ENCODE measurements at places on chromosomes 1 and 21.
A peak's percentile ranks its signal among the peaks of the same experiment; 100 is the strongest.

DNA sequence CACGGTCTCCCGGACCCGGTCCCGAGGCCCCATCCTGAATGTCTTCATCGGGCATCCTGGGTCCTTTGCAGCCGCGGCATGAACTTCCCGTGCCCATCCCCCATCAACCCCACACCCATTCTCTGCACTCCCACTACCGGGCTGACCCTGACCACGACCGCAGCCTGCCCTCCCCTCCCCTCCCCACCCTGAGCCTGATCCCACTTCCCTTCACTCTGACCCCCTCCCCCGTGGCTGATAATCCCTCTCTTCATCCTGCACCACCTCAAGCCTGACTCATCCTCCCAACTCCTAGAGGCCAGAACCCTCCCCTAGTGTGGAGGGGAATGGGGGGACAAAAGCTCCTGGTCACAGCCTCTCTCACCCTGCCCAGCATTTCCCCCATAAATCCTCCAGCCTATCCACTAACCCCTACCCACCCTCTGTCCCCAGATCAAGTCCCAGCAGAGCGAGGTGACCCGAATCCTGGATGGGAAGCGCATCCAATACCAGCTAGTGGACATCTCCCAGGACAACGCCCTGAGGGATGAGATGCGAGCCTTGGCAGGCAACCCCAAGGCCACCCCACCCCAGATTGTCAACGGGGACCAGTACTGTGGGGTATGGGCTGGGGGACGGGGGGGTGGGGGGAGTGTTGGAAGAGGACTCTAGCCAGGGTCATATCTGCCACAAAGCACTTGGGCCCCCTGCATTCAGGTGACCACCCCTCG lies 602 bp downstream of the SH3BGRL3 start:
- peak; percentile 38 for DNase-seq

DNA sequence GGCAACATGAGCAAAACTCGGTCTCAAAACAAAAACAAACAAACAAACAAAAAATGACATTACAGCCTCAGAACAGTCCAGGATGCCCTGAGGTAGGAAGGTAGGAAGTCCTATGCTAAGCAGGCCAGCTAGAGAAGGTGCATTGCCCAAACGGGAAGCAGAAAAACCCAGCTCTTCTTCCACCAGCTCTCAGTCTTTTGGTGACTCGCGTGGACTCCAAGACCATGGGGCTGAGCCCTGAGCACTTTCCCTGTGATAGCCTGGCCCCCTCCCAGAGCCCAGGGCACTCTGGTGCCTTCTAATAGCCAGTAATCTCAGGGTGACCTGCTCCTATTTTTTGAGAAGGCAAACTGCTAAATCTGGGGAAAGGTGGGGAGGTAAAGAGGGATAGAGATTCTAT lies 16.1 kb downstream of the PHLDA3 start:
- DNase-seq = no peak

DNA sequence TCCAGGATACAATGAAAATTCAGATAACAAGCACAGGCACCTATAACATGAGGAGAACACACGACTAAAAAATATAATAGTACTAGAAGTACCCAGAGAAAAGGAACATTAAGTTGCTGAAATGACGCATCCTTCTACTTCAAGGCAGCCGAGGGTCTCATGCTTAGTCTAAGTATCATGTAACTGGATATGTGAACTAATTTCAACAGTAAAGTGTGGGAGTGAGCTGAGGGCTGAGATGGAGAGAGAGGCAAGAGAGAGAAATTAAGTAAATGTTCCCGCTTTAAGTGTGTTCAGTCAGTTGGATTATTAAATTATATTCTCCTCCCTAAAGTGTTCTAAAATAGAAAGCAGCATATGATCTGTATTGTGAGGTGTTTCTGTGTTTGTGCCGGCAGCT lies 152.2 kb upstream of the KRTAP19-8 start:
- DNase-seq = no peak

DNA sequence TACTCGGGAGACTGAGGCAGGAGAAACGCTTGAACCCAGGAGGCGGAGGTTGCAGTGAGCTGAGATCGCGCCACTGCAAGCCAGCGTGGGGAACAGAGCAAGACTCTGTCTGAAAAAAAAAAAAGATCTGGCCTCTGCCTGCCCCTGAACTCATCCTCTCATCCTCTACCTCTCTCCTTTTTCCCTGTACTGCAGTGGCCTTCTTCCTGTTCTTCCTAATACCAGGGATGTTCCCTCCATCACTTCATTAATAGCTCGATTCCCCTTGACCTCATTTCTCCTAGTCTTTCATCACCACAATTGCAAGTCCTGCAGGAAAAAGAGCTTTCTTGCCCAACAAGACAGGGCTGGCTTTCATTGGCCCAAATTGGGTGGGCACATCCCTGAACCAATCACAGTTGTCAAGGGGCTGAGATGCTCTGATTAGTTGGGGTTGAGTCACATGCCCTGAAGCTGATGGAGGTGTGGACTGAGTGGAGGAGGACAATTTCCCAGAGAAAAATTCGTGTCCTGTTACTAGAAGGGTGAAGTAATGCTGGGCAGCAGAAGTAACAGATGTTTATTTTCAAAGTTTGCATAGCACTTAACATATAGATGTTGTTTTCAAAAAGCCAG lies 86.8 kb upstream of the PUM1 start:
- no peak for DNase-seq

GRCh38 chr1:172822886-172823285 lies 164.0 kb downstream of the FASLG start:
- DNase-seq = no peak

DNA sequence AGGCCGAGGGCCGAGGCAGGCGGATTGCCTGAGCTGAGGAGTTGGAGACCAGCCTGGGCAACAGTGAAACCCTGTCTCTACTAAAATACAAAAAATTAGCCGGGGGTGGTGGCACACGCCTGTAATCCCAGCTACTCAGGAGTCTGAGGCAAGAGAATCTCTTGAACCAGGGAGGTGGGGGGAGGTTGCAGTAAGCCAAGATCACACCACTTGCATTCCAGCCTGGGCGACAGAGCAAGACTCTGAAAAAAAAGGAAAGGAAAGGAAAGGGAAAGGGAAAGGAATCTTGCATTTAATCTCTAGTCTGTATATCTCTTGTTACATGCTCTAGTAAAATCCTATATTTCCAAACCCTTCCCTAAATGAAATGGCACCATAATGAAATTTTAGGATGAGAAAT lies 328.3 kb upstream of the ADGRL2 start:
- no peak for DNase-seq

DNA sequence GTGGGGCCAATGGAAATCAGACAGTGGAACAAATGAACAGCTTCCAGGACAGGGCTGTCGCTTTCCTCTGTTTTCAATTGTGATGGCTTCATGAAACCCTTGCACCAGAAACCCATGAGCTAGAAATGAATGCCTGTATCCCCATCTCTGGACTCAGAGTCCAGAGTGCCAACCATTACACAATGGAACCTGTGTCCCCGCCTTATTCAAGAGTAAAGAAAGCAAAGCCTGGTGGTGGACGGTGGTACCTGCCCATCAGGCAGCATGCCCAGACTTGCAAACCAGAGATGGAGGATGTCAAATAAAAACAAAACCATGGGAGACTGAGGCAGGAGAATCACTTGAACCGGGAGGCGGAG lies 4.4 kb upstream of the CAPN2 start:
- no peak for DNase-seq

GRCh38 chr1:199042193-199042592 lies 403.4 kb downstream of the PTPRC start:
- no peak for DNase-seq

DNA sequence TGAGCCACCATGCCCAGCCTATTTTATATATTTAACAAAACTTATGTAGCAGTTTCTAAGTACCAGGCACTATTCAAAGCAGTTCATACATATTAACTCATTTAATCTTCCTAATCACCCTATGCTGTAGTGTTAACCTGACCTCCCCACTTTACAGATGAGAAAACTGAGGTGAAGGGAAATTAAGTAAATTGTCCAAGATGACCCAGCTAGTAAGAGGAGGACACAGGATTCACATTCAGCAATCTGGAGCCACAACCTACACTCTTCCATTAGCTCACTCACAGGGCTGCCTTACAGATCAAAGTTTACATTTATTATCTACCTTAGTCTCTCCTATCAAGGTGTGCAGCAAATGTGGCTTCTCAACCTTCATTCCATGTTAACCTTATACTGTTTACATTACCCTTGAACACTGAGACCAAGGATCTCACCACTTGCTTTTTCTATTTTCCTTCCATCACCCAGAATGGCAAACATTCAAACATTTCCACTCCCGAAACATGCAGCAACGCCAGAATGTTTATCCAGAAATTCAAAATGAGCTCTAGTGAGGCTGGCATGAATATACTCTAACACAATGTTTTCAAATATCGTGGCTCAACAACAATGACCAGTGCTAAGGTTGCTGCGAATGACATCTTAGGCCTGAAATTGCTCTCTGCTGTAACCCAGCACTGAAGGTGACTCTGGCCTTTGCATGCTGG lies 24.5 kb downstream of the HIVEP3 start:
- DNase-seq = no peak

DNA sequence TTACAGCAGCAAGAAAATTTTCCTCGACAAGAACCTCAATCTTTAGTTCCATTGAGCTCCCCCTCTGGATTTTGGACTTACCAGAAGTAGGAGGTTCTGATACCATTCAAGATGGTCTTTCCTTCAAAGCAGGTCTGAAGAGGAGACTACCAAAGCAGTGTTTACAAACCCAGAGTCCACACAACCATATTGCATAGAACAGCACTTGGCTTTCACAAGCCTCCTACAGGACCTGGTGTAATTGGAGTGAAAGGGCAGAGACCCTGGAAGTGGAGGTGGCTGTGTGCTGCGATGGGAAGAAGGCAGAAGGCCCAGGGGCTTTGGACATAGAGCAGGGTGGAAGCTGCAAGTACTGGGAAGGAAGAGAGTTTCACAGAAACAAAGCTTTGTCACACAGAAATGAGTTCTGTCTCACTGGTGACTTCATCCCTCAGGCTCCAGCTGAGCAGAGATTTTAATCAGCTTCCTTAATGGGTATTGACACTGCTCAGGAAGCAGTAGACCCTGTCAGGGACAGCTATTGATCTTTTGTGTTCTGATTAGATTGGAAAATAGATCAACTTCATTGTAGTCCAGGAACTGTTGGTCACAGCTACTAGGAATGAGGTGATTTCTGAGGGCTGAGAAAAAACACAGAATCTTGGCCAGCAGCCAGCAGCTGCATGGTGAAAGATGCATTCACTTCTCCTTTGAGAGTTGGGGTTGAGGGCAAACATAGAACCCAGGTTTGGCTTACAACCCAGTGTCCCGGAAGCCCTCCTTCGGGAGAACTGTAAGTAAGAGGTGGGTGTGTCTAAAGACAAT lies 124.0 kb downstream of the SYT2 start:
- DNase-seq = peak; percentile 62

DNA sequence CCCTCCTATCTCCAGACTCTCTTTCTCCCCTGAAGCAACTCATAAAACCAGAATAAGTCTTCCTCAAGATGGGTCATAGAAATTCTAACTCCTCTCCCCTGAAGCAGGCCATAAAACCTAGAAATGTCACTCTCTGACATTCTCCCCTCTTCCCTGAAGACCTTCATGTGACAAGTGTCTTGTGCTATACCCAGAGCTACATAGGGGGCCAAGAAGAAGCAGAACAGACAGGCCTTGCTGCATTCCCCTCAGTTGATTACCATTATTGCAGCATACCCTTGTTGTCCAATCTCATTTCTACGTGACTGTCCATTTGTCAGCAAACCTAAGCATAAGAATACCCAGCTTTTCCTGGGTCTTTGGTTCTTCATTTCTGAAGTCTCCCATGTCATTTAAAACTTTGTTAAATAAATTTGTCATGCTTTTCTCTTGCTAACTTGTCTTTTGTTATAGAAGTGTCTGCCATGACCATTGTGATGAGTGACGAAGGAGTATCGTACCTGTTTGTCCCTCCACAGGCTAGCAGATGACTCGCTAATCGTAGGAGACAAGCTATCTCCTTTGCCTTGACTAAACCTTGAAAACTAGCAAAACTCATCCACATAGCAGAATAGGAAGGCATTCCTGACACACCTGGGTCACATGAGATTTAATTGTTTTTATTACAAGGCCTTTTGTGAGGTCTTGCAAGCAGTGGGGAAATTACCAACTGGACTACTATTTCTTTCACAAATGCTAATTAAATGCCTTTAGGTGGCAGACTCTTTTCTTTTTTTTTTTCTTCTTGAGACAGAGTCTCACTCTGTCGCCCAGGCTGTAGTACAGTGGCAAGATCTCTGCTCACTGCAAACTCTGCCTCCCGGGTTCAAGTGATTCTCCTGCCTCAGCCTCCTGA lies 39.4 kb upstream of the ZNF326 start:
- no peak for DNase-seq

DNA sequence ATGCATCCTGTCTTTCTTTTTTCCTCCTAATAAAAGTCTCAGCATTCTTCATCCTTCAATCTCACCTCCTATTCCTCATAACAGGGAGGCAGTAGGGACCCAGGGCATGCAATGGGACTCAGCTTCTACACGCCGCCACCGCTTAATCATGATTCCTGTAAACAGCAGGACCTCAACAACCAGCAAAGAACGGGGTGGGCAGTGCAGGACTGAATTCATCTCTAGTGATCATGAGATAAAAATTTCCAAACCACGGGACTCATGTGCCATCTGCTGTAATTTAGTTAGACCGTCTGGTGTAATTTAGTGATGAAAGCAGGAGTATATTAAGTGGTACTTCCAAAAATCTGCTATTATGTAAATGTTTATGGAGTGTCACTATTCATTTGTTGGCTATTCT lies 5.4 kb downstream of the PRAMEF12 start:
- no peak for DNase-seq

GRCh38 chr1:58155418-58156123 lies 391.0 kb downstream of the OMA1 start:
- no peak for DNase-seq

- peak; percentile 65 for DNase-seq
Observed at GRCh38 chr1:8987881-8988617, 38.2 kb downstream of the SLC2A7 start.

DNA sequence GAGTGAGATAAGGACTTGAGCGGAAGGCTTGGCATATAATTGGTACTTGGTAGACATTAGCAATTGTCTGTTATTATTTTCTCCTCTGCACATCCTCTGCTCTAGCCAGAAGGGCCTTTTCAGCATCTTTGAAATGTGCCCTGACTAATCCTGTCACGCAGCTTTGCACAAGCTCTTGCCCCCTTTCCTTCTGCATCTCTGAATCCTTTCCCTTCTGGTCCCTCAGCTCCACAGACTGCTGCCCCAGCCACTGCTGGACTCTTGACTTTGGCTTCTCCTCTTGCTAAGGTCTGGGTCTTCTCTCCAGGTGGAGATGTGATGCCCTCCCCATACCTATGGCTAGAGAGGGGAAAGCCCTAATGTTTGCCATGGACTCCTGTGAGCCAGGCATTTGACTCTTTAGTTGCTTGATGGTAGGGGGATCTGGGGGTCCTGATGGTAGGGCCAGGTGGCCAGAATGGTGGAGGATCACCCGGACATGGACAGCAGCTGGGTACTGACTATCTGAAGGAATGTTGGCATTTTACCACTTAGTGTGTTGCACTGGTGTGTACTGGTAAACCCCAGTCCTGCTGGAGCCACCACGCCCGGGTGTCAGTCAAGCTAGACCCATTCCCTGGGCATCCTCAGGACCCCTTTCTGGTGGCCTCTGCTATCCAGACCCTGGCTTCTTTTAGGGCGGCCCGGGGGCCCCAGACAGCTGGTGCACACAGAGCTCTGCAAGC lies 4.4 kb downstream of the HPCA start:
- DNase-seq = no peak

- no peak for DNase-seq
Observed at GRCh38 chr1:26971590-26971989, 11.3 kb upstream of the KDF1 start.

All from kidney capillary endothelial cell (primary cell).